Neural crest cell (in vitro differentiated cells): ENCODE measurements at places on chromosomes 1 and 21. TPM values are rescaled to one million over a fixed set of nuclear protein-coding genes. Genes with fewer than 3 reads are reported as not detected.

Gene KRTAP7-1
- total RNA-seq: not detected in 2 replicates

Gene TMEM79
- 4.3 and 4.6 TPM in 2 replicates for total RNA-seq

Gene GBP2
- not detected in 2 replicates for total RNA-seq

Gene LRRC3
- total RNA-seq: 9.6 and 10.1 TPM in 2 replicates

Gene TSSK3
- total RNA-seq: 2.2 and 2.7 TPM in 2 replicates
